ENCODE measurements at places on chromosomes 2 and 18. TPM values are rescaled to one million over a fixed set of nuclear protein-coding genes. Genes with fewer than 3 reads are reported as not detected.

DNA sequence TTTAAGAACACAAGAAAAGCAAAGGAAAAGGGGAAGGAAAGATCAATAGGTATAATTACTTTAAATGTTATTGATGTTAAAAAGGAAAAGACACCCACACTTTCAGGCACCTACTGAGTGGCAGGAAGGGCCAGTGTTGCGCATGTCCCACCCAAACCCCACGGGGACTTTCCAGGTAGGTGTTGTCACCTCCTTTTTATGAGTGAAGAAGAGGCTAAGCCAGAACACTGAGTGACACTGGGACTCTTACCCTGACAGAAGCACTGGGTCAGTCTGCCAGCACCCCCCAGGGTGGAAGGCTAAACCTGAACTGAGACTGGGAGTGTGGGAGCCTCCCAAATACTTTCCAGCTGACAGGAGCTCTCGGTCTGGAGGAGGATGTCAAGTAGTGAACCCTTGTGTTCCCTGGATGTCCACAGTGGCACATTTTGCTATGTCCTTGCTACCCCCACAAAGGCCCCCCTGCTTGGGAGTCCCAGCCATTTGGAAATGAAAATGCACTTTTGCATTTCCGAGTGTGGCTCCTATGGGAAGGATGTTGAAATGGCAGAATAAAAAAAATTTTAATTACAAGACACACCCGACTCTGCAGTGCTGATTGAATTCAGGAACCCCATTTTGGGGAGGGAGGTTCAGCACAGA lies 90.9 kb upstream of the SMAD2 start:
- DNase-seq, result no peak

DNA sequence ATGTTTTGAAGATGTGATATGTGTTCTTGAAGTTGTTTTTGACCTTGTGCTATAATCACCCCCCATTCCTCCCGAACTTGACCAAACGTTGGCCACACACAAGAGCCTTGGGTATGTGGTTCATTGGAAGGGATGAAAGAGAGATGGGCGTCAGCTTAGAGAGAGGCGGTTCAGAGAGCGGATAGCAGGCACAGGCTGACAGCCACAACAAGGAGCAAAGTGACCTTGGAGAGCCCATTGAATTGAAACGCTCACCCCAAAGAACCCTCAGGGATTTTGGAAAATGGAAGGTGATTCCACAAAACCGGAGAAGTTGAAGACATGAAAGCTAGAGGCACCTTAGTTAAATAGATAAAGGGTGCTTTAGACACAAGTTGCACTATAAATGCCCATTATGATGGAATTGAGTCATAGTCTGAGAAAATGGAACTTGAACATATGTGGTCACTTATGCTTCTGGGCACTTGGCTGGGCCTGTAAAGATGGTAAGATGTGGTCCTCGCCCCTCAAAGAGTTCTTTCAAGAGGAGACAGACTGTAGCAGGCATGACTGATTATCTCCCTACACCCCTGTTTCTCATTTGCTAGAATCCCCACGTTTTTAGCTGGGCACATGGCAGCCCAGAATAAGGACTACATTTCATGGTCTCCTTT lies 188.5 kb upstream of the HAAO start:
- no peak for DNase-seq

- DNase-seq, result no peak
Observed at GRCh38 chr2:217468042-217468830, 534.6 kb downstream of the TNS1 start.

- DNase-seq, result no peak
Observed at GRCh38 chr2:111667542-111668273, 216.3 kb downstream of the ANAPC1 start.

GRCh38 chr2:36322108-36322507 lies 33.5 kb upstream of the CRIM1 start:
- peak; percentile 43 for DNase-seq

Gene DCC
- 1.3 TPM for total RNA-seq

- DNase-seq, result no peak
Observed at GRCh38 chr2:168915441-168916330, 14.6 kb downstream of the G6PC2 start.

DNA sequence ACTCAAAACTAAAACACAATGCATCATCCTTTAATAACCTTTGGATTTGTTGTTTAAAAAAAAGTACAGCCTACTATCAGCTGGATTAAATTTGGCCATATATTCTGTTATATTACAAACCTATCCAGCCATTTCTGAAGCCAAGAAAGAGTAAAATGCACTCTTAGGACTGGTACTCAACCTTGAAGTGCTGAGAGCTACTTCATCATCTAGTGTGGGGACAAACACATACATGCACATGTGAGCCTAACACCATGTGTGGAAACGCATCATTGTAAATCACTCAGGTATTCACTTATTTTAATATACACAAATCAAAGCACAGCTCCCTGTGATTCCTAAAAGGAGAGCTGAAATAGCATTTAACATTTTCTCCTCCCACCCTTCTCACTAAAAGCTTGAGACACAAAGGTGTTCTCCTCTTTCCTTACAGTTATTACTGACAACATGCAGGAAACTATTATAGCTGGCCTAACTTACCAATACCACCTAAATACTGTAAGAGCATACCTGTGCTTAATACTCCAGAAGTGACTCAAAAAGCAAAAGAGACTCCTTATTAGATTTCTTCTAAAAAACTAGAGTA lies 7.5 kb downstream of the BAZ2B start:
- no peak for DNase-seq

Gene NR4A2
- total RNA-seq, result 0.37 TPM

Gene DSG1
- not detected for total RNA-seq

Gene AFF3
- 0.37 TPM for total RNA-seq

DNA sequence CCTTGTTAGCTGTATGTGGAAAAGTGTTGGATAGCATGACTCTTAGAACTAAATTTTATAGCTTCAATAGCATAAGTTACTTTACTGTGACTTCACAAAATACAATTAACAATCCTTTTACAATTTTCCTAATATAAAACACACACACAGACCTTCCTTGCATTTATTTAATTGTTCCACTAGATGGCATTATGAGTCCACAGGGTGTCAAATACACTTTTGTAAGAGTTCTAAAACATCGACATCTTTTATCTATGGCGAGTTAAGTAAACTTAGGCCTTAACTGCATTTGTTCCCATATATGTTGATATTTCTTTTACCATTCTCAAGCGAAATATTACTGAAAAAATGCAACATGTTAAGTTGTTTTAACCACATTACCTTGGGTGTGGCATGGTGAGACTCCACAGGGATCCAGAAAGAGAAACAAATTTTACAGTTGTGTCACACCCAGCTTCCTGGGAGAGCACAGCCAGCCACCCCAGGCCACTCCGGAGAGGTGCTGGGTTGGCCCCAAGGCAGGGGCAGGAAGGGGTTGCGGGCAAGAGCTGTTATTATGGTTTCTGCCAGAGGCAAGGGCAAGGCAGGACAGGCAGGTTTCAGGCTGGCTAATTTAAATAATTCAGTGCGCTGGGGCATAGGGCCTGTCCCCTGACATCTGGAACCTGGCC lies 312.4 kb upstream of the MC4R start:
- DNase-seq, result peak; percentile 14

Gene PASK
- total RNA-seq, result 20.4 TPM

DNA sequence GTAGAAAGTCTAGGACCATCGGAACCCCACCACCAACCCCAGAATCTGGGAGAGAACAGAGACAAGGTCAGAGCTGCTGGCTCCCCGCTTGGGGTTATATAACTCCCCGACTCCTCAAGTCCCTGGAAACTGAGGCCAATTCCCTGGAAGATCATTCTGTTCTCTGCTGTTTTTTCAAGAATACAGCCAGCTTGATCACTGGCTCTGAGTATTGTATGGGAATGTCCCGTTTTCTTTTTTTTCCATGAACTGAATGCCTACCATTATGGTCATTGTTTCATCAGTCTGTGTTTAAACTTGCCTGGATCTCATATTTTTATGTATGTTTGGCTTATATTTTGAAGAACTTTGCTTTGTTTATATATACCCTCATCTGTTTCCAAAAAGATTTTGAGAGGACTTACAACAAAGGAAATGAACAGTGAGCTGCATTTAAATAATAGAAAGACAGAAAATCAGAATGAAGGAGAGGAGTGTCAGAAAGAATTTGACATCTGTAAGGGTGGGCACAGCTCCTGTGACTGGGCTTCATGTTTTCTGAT lies 90.0 kb upstream of the ALPP start:
- DNase-seq, result no peak

GRCh38 chr2:49973917-49974368 lies 819.6 kb upstream of the FSHR start:
- peak; percentile 16 for DNase-seq

GRCh38 chr2:219852626-219853025 lies 225.2 kb downstream of the SLC4A3 start:
- DNase-seq, result no peak

DNA sequence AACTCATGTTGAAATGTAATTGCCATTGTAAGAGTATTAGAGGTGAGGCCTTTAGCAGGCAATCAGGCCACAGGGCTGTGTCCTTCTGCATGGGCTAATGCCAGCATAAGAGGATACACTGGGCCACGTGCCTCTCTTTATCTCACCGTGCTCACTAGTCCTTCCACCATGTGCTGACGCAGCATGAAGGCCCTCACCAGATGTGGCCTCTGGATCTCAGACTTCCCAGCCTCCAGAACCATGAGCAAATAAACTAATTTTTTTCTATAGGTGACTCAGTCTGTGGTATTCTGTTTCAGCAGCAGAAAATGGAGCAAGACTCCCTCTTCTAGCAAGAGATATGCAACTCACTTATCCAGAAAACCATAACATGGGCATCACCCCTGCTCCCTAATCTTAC lies 149.7 kb upstream of the ZNF236 start:
- no peak for DNase-seq

Gene KCNIP3
- total RNA-seq, result 0.48 TPM

DNA sequence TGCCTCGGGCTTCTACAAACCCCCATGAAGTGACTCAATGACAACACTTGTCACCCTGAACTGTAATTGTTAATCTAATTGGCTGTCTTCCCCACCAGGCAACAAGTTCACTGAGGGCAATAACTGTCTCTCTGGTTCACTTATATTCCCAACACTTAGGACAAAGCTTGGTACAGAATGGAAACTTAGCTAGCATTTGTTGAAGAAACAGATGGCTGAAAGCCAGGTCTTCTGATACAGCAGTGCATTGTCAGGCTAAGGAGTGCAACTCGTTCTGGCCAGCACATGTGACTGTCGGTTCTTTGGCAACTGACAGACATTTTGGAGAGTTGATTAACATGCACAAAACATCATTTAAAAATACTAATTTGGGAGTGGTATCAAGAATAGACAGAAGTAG lies 14.6 kb upstream of the DNAJC27 start:
- DNase-seq, result no peak

Gene SERPINB12
- total RNA-seq, result not detected

DNA sequence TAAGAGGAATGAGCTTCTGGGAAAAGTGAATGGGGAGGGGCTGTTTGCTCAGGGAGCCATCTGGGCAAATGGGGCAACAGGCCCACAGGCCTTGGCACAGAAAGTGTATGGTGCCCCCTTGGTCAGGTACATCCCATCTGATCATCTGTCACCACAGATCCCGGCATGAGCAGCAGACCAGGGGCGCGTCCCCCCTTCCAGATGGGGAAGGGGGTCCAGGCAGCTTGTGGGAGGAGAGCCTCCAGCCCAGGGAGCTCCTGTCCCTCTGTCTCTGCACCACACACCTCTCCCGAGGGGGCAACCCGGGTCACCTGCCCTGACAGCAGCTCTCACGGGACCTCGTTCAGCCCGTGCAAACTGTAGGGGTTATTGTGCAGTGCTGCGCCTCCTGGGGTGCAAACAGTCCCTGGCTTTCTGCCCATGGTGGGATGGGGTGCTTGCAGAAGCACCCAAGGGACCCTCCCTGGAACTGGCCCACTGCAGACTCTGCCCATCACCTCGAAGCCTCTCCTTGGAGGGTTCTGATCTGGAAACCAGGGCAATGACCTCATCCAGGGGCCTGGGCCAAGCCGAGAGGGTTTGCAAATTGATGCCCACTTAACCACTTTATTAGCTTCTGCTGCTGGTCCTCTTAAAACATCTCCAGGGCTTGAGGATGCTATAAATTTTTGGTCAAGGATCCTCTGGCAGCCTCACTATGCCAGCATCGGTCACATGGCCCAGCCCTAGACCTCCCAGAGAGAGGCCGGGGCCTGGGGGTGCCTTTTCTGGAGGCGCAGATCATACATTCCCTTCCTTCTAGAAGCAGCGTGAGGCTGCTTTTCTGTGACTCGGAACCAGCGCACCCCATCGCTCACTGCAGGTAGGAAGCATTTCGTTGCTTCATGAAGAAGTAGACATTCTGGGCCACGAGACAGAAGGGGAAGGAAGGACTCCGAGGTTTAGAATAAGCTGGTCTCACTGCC lies 7.6 kb upstream of the BOK start:
- peak; percentile 56 for DNase-seq

DNA sequence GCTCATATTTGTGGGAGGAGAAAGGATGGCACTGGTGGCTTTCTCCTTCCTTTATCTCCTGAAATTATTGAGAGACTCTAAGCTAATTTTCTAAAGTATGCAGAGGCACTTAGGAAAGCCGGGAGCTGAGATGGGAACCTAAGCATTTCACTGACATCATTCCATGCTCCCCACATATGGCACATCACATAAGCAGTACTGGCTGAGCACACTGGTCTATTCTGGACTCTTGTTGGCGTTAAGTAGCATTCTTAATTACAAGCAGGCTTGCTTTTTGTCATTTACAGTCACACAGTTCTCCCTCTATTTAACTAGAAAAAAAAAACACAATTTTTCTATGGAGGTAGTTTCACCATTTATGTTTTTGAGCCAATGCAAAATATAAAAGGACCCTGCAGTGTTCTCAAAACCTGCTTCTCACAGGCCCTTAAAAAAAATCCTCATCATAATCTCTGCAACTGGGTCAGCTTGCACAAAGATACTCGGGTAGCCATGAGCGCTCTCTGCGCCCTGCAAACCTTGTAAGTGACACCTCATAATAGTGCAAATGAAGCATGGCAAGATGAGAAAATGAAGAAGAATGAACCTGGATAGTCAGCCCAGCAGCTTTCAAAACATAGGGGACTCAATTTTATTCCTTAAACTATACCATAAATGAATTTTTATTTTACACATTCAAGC lies 688.6 kb downstream of the NRXN1 start:
- no peak for DNase-seq

- no peak for DNase-seq
Observed at GRCh38 chr2:217989221-217989948, 13.4 kb downstream of the TNS1 start.

DNA sequence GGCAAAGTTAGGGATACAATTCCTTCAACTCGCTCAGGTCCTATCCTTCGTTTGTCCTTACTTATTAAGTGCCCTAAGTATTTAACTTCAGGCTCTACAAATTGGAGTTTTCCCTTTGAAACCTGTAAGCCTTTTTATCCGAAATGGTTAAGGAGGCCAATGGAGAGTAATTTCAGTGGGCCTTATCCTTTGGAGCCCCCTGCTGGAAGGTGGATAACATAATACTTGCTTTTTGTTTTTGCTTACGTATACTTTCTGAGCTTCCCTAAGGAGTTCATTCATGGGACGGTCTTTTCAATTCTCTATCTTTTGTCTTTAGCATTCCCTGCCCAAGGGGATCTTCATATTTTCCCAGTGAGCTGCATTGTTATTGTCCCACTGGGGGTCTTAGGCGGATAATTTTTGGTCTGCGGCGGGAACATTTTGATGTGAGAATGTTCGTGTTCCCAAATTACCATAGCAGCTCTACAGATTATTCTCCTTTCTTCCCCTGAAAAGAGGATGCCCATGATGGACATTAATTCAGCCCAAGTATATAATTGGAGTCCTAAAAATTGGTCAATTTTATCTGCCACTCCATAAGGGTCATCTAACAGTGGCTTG lies 34.4 kb upstream of the TRAPPC8 start:
- DNase-seq, result peak; percentile 59

- no peak for DNase-seq
Observed at GRCh38 chr2:238290715-238291549, 2.5 kb upstream of the PER2 start.

Measured in H7 (cell line).